ENCODE measurements at places on chromosomes 13 and 19.

DNA sequence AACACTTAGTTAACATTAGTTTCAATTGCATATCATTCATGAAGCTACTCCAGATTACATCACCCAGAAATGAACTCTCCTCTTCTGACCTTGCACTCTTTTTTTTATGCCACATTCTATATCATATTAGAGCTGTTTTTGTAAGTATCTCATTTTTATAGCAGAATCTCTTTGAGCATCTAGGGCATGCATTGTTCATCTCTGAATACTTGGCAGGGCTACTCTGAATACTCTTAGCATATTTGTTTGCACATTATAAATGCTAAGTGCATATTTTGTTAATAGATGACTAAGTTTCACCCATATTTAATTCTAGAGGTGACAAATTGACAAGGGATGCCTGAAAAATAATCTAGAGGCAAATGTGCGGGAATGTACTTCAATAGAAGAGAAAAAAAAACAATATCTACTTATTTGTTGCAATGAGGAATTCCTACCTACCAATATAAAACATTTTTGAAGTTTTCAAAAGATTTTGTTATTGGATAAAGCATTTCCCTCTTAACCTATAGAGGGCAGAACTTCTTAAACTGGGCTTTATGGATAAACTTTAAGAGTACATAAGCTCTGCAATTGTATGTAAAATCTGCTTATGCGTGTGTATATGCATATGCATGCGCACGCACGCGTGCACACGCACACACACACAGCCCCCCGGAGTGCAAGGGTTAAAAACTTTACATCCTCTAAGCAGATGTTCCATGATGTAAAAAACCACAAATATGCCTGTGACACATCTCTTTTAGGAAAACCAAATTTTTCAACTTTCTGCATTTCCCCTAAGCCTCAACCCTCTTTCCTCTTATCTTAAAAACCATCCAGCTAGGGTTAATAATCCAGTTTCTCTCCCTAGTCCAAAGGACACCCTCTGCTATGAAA lies 73.0 kb upstream of the OXGR1 start:
- DNase-seq = no peak

DNA sequence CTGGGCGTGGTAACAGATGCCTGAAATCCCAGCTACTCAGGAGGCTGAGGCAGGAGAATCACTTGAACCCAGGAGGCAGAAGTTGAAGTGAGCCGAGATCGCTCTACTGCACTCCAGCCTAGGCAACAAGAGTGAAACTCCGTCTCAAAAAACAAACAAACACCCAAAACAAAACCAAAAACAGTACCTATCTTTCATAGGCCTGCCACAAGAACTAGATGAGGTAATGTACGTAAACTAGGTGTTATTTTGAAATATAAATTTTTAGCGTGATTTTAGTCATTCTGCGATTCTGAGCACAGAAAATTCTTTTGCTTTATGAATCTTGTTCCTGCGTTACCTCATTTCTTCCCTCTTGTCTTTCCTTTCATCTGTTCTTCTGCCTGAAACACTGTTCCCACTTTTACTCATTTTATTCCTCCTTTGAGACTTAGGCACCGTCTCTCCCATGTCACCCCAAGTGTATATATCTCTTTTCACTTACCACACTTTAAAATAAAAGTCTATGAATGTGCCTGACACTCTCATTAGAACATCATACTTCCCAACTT lies 238.2 kb upstream of the HTR2A start:
- DNase-seq = no peak

DNA sequence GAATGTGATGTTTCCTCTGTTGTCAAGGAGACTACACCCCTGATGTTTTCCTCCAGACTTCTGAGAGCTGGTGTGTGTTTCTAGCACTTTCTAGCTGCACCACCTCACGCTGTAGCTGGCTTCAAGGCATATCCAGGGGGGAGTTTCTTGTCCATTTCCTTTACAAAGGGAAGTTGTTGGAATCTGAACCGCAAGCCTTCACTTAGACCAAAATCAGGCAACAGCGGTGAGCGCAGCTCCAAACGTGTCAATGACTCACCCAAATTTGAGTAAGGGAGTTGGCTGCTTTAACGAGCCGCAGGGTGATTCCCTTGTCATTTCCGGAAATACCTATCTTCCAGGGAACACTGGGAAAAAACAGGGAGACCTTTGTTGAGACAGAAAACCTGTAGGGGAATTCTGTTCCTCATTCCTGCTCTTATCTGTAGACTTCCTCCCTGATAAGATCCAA lies 2.5 kb downstream of the LDLR start:
- peak; percentile 73 for DNase-seq

GRCh38 chr13:27599845-27600553 lies 20.3 kb downstream of the LNX2 start:
- no peak for DNase-seq
